Osteoblast (primary cell): ENCODE measurements at places on chromosomes 5 and 9. TPM values are rescaled to one million over a fixed set of nuclear protein-coding genes. Genes with fewer than 3 reads are reported as not detected.

SLC6A19 gene
- not detected in 2 replicates for total RNA-seq

TXNDC8 gene
- not detected in 2 replicates for total RNA-seq

PFN3 gene
- not detected in 2 replicates for total RNA-seq

TYRP1 gene
- total RNA-seq: 0.36 TPM in 1 of 2 replicates, not detected in the other

GAPVD1 gene
- total RNA-seq: 74.0 and 80.3 TPM in 2 replicates

PWWP2A gene
- 23.6 and 26.8 TPM in 2 replicates for total RNA-seq

F2R gene
- 38.7 and 41.0 TPM in 2 replicates for total RNA-seq

CAMK2A gene
- total RNA-seq: 0.36 and 0.88 TPM in 2 replicates

GPX3 gene
- total RNA-seq: 8.8 and 9.8 TPM in 2 replicates
